ENCODE measurements at places on chromosomes 2 and 18. TPM values are rescaled to one million over a fixed set of nuclear protein-coding genes. Genes with fewer than 3 reads are reported as not detected.

DNA sequence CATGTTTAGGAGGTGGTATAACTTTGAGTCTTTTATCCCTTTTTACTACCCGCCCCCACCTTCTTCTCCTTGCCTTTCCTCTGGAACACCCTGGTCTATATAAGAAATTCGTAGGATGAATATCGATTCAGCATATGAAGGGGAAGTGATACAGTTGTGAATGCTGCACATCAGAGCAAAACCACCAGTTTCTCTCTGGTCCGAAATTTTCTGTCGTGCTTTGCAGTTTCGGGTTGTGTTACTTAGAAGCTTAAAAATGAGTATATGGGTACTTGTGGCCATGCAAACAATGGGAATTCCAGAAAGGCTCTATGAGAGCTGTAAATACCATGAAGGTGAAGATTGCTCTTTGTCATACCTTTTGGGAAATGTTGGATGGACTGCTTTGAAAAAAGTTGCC, 60.6 kb downstream of the DAW1 start:
- no peak for DNase-seq

GRCh38 chr2:48651158-48651790, 33.6 kb downstream of the GTF2A1L start:
- no peak for DNase-seq

- DNase-seq: no peak
These were observed 558 bp downstream of the THAP4 start for GRCh38 chr2:241636182-241637017.

DNA sequence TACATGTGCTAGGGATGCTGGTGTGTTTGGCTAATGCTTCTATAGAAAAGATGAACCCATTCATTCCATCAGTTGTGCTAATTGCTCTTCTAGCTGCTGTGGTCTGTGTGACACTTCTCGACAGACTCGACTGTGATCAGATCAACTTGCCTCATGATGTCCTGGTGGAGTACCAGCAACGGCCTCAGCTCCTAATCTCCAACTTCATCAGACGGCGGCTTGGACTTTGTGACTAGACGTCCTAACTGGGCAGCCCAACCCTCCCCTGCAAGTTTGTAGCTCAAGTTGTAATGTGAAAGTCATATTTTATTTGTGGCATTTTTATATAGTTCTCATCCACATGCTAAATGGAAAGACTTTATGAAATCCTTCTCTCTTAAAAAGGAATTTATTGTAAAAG, 33.0 kb downstream of the UPP2 start:
- no peak for DNase-seq

- DNase-seq: no peak
These were observed 84.7 kb upstream of the STON1 start for GRCh38 chr2:48445091-48445725.

DNA sequence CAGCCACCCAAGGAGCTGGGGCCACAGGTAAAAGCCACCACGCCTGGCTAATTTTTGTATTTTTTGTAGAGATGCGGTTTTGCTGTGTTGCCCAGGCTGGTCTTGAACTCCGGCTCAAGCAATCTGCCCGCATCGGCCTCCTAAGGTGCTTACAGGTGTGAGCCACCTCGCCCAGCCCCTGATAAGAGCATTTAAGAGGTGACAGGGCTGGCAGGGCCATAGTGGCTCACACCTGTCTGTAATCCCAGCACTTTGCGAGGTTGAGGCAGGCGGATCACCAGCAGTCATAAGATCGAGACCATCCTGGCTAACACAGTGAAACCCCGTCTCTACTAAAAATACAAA, 9.0 kb upstream of the CNNM3 start:
- DNase-seq: no peak

DNA sequence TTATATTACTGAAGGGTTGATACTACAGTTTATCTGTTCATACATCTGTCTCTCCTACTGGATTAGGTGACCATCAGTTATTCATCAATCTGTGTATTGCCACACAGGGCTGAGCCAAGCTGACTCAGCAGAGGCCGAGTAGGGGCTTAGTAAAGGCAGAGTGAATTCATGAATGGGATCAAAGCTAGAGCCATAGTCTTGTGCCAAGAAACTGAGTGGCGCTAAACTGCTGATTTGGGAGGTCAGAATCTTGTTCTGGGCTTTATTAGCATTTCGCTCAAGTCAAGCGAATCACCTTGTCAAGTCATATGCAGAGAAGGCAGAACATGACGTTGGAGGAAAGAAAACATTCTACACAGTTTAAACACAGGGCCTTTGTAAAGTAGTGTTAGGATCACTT, 34.1 kb downstream of the SOCS6 start:
- no peak for DNase-seq

GRCh38 chr2:48504647-48505327, 25.2 kb upstream of the STON1 start:
- DNase-seq: no peak

DNA sequence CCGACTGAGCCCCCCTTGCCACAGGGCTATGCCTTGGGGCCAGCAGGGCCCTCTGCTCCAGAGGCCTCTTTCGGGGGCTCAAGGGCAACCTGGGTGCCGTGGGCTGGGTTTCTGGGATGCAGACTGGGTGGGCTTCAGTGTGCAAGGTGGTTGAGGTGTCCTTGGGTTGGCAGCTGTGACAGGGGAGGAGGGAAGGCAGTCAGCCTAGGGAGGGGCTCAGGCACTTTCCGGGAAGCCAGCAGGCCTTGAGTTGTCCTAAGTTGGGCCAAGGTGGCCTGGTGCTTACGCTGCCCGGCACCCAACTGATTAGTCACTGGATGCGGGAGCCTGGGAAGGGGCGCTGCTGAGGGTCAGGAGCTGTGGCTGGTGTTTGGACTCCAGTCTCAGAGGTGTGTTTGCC, 199.5 kb downstream of the TWIST2 start:
- DNase-seq: no peak

GRCh38 chr2:146869328-146869727, 975.5 kb upstream of the ACVR2A start:
- no peak for DNase-seq

GRCh38 chr2:33129263-33130053, 182.7 kb downstream of the LTBP1 start:
- DNase-seq: no peak

DNA sequence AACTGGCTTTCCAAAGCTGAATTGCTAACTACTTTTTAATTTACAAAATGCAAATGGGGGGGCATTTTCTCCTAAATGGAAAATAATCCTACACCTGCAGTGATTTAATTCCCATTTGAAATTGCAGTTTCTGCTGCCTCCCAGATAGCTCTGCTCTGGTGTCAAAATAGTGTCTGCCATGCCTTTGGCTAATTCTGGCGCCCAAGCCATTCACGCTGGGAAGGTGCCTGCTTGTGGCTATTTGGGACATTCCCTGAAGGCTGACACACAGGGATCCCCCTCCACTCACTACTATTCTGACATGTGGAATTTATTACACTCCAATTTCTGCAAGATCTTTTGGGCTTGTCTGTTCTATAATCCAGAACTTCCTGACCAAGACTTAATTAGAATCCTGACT, 128.3 kb upstream of the SIX3 start:
- no peak for DNase-seq

- no peak for DNase-seq
These were observed 143.4 kb upstream of the SMAD7 start for GRCh38 chr18:49094136-49094535.

DNA sequence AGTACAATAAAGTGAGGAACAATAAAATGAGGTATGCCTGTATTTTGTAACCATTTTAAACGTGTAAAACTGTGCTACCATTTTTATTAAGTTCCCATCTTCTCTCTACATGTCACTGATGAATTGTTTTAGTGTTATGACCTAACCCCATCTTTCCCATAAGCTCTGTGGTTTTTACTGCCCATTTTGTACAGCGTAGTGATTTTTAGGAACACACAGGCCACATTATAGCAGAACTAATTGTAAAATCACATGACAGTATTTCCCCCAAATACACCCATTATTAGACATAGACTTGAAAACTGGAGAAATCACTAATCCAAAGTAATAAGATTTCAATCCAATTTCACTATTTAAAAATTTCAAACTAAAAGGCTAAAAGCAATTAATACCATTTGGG, 130.7 kb downstream of the TMEM247 start:
- DNase-seq: no peak

DNA sequence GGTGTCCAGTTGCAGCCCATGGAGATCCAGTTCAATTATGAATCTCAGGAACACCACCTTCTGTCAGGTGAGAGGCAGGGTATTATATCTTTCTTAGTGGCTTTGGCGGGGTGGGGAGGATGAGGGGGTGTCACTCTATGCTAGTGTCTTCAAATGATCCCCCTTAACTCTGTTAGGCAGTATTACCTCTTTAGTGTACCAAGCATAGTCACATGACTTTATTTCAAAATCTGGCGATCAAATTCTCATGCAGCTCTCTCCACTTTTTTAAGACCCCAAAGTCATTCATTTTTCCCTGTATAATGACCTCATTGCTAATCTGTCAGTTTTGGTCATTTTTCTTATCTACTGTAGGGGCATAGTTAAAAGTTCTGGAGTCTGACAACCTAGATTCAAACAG, 1.1 kb upstream of the ZSCAN30 start:
- DNase-seq: no peak

- DNase-seq: no peak
These were observed 67.0 kb downstream of the GALR1 start for GRCh38 chr18:77316641-77317040.

Gene MAL
- 159 TPM for total RNA-seq

Gene TMEM237
- total RNA-seq: 5.4 TPM

Gene GLB1L
- 0.94 TPM for total RNA-seq

Gene GPR35
- 5.4 TPM for total RNA-seq

Gene RAB10
- total RNA-seq: 42.9 TPM

Measured in T-helper 17 cell (primary cell).